ENCODE measurements at places on chromosomes 7 and 10. TPM values are rescaled to one million over a fixed set of nuclear protein-coding genes. Genes with fewer than 3 reads are reported as not detected.

The KLF14 gene
- not detected for total RNA-seq

The IMMP2L gene
- total RNA-seq: 14.6 TPM

The ACBD7 gene
- total RNA-seq: 1.1 TPM

The GOLGA7B gene
- total RNA-seq: not detected

The FBXO24 gene
- total RNA-seq: 0.30 TPM

The ITGB8 gene
- 21.0 TPM for total RNA-seq

The NXPH1 gene
- total RNA-seq: not detected

The CNTNAP2 gene
- not detected for total RNA-seq

The CISD1 gene
- 21.5 TPM for total RNA-seq

The MICALL2 gene
- total RNA-seq: 13.7 TPM

The CD36 gene
- total RNA-seq: 132 TPM

The CDC14C gene
- not detected for total RNA-seq

The OR2A5 gene
- total RNA-seq: not detected

The ANKRD22 gene
- total RNA-seq: not detected

The CACNA2D1 gene
- total RNA-seq: 71.3 TPM

The DKK1 gene
- 57.4 TPM for total RNA-seq

The FLNC gene
- total RNA-seq: 153 TPM

The UBE2H gene
- total RNA-seq: 140 TPM

The ZNF736 gene
- 7.2 TPM for total RNA-seq

The ZNF138 gene
- total RNA-seq: 1.2 TPM

The ODAD2 gene
- 0.12 TPM for total RNA-seq

The MRC1 gene
- not detected for total RNA-seq

The SCART1 gene
- total RNA-seq: 2.7 TPM

The LLCFC1 gene
- not detected for total RNA-seq

The HYAL4 gene
- not detected for total RNA-seq

The PKD2L1 gene
- total RNA-seq: not detected

The PUS7 gene
- total RNA-seq: 9.7 TPM

The DGKB gene
- total RNA-seq: not detected

The FRA10AC1 gene
- total RNA-seq: 4.1 TPM

The CPA2 gene
- total RNA-seq: not detected

The SPDYE16 gene
- 0.12 TPM for total RNA-seq

The CREB5 gene
- 2.5 TPM for total RNA-seq

The PRRT4 gene
- not detected for total RNA-seq
